ENCODE measurements at places on chromosomes 11 and 22.

GRCh38 chr11:123628936-123629683 is 25.3 kb downstream of the SCN3B start:
- DNase-seq: no peak

DNA sequence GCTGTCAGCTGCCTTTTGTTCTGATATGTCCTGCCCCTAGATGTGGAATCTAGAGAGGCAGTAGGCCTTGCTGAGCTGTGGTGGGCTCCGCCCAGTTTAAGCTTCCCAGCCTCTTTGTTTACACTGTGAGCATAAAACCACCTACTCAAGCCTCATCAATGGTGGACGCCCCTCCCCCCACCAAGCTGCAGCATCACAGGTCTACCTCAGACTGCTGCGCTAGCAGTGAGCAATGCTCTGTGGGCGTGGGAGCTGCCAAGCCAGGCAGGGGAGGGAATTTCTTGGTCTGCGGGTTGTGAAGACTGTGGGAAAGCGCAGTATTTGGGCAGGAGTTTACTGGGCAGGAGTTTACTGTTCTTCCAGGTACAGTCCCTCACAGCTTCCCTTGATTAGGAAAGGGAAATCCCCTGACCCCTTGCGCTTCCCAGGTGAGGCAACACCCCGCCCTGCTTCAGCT is 98.5 kb downstream of the SMCO4 start:
- no peak for DNase-seq

- no peak for DNase-seq
Measured at GRCh38 chr22:30223303-30223702, 23.3 kb downstream of the LIF start.

GRCh38 chr11:129960216-129961214 is 42.1 kb downstream of the PRDM10 start:
- no peak for DNase-seq

GRCh38 chr11:12287374-12288211 is 89.8 kb upstream of the PARVA start:
- DNase-seq: no peak

GRCh38 chr11:64036087-64037026 is 626 bp downstream of the FLRT1 start:
- DNase-seq: no peak

DNA sequence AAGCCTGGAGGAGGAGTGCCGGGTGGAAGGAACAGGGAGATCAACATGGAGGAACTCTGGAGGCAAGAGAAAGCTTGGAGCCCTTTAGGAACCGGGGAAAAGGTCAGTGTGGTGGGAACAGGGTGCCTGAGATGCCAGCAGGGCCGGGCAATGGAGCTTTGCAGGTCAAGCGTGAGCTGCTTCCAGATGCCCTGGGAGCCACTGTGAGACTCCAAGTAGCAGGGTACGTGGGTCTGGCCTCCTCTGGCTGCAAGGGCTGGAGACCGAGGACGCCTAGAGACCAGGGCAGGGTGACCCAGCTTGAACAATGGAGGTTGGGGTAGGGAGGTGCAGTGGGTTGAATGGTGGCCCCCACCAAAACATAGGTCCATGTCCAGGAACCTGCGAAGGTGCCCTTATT is 15.6 kb upstream of the EMID1 start:
- DNase-seq: no peak

DNA sequence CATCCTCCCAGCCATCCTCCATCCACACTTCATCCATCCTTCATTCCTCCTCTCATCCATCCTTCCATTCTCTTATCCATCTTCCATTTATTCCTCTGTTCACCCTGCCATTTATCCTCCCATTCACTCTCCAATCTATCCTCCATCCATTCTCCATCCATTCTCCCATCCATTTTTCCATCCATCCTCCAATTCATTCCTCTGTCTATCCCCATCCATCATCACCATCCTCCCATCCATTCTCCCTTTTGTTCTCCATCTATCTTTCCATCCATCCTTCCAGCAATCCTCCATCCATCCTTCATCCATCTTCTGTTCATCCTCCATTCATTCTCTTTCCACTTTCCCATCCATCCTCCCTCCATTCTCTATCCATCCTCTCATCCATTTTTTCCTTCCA is 28.7 kb downstream of the IGLL1 start:
- no peak for DNase-seq

GRCh38 chr11:75023446-75024067 is 34.8 kb downstream of the NEU3 start:
- DNase-seq: no peak

DNA sequence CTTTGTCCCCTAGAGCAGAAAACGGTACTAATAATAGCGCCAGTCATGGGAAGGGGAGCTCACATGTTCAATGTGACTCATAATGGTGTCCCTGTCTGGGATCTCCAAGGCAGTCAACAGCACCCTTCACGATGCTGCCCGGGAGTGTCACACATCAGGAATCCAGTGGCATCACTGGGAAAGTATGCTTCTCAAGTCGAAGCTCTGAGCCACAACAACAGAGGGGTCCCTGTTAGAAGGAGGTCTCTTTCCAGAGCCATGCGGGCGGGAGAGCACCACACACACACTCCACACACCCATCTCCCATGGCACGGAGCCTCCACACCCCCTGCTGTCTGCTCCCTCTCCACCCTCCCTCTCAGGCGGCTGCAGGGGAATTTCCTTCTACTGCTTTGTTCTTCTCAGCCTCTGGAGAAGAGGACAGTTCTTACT is 119.7 kb downstream of the ETS1 start:
- DNase-seq: no peak

GRCh38 chr11:26905368-26905767 is 88.5 kb upstream of the FIBIN start:
- DNase-seq: no peak

- DNase-seq: no peak
Measured at GRCh38 chr11:111162305-111162704, 83.2 kb upstream of the POU2AF2 start.

GRCh38 chr11:20372081-20372626 is 8.6 kb downstream of the HTATIP2 start:
- no peak for DNase-seq

DNA sequence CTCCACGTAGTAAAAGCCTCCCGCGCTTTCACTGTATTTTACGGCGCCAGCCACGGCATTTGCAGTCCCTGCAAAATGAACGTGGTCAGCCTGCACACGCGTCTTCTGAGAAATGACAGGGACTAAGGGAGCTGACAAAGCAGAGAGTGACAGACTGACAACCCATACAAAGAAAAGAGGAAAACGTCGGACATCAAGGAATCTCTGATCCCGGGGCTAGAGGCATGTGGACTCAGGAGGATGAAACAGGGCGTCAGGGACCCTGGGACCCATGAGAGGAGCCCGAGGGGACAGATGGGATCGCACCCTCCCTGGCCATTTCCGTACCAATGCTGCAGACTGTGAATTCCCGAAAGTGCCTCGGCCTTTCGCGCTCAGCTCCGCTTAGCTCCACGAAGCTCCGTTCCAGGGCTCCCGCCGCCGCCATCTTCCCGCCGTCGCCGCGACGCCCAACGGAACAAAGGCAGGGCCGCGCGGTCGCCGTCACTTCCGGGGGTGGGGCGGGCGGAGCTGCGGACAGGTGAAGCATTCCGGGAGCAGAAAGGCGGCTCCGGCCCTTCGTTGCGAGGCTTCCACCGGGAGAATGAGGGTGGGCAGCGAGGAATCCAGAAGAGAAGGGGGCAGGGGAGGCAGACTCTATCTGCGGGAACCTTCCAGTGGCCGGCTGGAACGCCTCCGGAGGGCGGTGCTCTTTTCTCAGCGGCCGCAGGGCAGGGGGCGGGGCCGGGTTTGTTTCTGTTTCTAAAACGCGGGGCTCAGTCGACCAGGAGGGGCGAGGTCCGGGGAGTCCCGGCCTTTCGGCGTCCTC is at the start of gene NUP160:
NUP160 (minus strand) TSS at position 459 of the 808 bp plus-strand sequence; CDS start at position 427, 32 bp downstream.
- peak; percentile 93 for DNase-seq

DNA sequence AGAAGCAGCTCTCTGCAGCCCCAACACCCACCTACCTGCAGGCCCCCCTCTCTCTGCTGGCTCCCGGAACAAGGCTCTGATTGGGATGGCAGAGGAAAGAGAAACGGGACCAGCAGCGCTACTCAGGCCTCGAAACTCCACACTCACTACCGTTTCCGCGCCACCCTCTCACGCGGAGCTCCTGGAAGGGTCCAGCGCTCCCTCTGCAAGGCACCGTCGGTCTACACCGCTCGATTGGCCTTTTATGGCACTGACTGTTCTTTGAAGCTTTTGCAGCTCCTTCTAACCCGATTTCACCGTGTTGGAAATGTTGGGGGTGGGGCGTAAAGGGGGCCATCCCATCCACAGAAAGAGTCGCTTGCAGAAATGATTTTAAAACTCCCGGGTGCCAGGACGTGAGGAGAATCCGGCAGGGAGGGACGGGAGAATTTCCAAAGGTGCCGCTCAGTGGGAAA is 323 bp upstream of the PANX1 start:
- DNase-seq: peak; percentile 26

DNA sequence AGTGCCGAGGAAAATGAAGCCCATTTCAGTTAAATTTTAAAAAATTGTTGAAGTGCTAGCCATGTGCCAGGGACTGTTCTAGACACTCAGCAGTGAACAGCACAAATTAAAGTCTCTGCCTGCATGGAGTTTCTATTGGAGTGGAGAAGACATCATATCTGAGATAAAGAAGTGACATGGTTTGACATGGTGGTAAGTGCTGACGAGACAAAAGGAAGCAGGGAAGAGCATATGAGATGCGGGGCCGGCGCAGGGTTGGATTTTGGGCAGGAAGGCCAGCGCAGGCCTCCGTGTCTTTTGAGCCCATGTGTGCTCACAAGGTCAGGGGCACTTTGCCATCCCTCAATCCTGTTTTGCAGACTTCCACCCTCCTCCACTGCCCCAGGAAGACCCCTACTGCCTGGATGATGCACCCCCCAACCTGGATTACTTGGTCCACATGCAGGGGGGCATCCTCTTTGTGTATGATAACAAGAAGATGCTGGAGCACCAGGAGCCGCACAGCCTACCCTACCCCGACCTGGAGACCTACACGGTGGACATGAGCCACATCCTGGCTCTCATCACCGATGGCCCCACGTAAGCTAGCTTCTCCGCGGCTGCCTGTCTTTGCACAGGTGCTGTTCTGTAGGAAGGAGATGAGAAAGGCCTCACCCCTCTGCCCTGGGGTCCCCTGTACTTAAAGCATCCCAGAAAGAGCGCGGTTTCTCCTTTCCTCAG is 29.6 kb downstream of the AMPD3 start:
- DNase-seq: no peak

DNA sequence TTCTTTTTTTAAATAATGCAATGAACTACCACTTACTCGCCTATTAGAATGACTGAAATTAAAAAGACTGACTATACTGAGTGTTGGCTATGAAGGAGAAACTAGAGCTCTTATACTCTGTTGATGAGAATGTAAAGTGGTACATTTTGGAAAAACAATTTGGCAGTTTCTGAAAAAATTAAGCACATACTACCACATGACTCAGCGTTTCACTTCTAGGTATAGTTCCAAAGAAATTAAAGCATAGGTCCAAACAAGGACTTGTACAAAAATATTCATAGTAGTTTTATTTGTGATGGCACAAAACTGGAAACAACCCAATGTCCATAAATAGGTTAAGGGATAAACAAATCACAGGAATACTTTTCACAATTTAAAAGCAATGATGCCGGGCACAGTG is 22.4 kb upstream of the SLC29A2 start:
- no peak for DNase-seq

GRCh38 chr11:208181-208916 is 841 bp downstream of the RIC8A start:
- peak; percentile 64 for DNase-seq

DNA sequence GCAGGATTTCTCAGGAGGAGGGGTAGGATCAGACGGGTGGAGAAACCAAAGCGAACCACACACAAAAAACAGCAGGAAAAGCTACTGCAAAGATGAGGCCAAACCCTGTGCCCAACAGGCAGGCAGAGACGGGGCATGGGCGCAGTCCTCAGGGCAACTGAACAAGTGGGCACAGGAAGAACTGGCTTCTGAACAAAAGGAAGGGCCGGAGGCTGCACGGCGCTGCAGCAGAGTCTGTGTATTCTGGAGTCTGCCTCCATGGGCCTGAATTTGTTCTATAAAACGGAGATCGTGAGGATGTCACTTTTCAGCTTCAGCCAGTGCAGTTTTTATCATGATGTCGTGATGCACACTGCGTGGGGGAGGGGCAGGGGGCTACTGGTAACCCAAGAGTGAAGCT is 1026.0 kb downstream of the TBC1D22A start:
- DNase-seq: no peak

- no peak for DNase-seq
Measured at GRCh38 chr22:47333625-47334024, 571.2 kb downstream of the TBC1D22A start.

GRCh38 chr22:46714550-46714949 is 23.5 kb downstream of the CERK start:
- no peak for DNase-seq

- DNase-seq: no peak
Measured at GRCh38 chr11:36304351-36304750, 8.3 kb downstream of the PRR5L start.

DNA sequence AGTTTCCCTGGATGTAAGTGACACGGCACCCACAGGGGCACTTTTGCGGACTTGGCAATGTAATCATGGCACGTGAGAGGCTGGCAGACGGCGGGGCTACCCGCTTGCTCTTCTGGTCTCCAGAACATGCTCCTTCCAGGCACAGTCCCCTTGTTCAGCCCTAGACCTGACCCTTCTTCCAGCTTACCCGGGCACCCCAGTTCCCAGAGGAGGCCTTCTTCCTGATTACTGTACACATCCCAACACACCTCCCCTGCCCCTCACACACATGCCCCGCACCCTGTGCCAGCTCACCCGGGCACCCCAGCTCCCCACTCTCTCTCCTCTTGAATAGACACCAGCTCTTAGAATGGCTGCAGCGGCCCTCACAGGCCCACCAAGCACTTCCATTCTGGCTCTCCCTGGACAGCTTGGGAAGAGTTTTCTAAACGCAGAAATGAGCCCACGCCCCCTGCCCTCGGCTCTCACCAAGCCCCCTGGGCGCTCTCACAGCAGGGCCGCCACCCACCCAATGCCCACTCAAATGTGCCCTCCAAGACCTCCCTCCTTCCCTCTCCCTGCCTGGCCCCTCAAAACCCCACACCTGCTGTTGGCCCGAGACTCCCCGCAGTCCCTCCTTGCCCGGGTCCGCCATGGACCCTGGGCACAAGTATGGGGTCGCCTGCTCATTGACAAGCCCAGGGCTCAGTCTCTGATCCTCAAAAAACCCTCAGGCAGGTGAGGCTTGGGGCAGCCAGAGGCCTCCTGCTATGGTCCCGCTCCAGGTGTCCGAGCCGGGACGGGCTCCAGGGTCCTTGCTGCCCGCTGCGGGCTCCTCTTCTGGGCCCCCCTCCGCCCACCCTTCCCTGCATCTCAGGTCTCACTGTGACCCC is 88.5 kb downstream of the WNT7B start:
- DNase-seq: no peak

DNA sequence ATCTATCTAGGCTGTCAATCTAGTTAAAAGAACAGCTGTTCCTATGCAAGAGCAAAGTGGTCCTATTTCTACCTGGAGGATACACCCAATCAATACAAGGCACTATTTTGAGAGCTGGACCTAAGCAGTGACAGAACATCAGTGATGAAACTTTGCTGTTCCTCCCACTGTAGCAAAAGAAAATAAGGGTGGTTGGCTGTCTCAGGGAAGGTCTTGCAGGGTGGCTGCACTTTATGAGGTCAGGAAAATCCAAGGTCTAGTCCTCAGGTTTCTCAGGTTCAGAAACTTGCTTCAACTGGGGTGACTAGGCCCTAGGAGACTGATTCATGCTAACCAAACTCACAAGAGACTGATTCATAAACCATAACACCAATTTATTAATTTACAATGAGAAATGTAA is 11.6 kb downstream of the CPSF7 start:
- no peak for DNase-seq

- peak; percentile 38 for DNase-seq
Measured at GRCh38 chr22:17120281-17120680, 879 bp downstream of the TMEM121B start.

- no peak for DNase-seq
Measured at GRCh38 chr22:49320714-49321476, 506.8 kb downstream of the BRD1 start.

Data from stimulated activated CD4-positive, alpha-beta T cell treated with anti-CD3 and anti-CD28 coated beads, Interleukin-12 subunit alpha, Interleukin-12 subunit beta, amount 100 ng/mL, for 24 hours (primary cell).